Activated CD4-positive, alpha-beta T cell treated with anti-CD3 and anti-CD28 coated beads, Interleukin-2, Interleukin-6, amounts not matched to agents 100 ng/mL and 50 ng/mL, durations not matched to agents 16 hours and 8 hours (primary cell): ENCODE measurements at places on chromosomes 12 and 14.

DNA sequence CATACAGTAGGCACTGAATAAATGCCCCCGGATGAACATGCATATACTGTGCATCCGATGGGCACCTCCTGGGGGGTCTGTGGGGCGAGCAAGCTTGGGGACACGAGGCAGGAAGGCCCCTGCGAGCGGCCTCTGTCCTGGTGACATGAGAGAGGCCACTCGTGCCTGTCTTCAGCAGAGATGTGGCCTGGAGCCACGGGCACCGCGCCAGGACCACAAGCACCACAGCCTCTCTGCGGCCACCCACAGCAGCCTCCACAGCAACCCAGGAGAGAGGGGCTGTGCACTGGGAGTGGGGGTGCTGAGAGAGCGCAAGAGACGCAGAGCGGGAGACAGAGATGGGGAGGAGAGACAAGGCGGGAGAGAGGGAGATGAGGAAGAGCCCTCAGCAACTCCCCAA is 118.5 kb downstream of the RFLNA start:
- DNase-seq, result no peak

GRCh38 chr12:82635263-82635662 is 51.4 kb upstream of the TMTC2 start:
- no peak for DNase-seq

- DNase-seq, result no peak
These were observed 208.2 kb downstream of the DAD1 start for GRCh38 chr14:22380571-22381407.

- no peak for DNase-seq
These were observed 10.1 kb upstream of the RPL10L start for GRCh38 chr14:46661728-46662127.

DNA sequence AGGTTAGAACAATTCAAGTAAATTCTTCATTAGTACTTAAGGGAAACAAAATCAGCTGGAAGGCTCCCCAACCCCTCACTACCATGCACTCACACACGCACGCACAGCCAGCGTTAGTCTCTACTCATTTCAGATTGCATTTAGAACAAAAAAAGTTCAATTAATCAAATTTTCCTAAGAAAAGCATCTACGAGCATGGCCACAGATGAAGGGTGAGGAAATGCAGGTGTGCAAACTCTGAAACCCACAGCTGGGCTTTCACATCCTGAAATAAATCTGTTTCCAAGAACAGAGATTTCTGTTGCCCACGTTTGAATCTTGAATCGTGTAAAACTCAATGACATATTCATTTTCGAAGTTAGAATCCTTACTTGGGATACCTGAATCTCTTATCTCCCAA is 62.6 kb downstream of the SEL1L start:
- peak; percentile 66 for DNase-seq

DNA sequence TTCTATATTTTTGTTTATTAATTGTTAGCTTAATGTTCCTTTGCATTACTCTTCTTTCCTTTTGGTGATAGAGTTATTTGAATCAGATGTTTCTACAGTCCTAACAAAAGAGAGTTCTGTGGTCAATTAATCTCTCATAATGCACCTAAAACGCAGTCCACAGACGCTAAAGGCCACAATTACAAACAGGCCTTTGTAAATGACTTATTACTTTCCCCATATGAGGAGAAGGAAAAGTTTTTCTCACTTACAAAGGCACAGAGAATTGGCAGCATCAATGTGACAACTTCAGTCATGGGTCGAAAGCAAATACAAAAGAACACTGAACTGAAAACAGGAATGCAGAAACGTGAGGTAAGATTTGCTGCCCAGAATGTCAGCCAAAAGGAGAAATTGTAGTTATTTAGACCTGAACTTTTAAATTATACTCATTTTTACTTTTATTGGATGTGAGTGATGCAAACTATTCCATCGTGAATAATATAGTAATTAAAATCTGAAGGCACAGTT is 142.0 kb upstream of the SYT10 start:
- DNase-seq, result no peak

DNA sequence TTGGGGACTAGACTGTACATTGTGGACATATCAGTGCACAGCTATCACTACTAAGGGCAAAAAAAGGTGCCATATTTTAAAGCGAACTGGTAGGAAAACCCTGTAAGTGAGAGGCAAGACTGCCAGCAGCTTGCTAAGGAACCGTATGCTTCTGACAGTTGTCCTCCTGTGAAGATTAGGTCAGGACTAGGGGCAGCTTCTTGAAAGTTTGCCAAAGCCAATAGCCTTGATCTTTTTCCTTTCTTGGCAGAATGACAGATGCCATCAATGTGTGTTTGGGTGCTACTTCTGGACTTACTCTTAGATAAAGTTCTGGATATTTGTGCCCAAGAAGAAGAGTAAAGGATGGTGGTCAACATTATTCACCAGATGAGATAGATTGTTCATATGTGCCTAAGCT is 7.4 kb downstream of the DAAM1 start:
- no peak for DNase-seq

DNA sequence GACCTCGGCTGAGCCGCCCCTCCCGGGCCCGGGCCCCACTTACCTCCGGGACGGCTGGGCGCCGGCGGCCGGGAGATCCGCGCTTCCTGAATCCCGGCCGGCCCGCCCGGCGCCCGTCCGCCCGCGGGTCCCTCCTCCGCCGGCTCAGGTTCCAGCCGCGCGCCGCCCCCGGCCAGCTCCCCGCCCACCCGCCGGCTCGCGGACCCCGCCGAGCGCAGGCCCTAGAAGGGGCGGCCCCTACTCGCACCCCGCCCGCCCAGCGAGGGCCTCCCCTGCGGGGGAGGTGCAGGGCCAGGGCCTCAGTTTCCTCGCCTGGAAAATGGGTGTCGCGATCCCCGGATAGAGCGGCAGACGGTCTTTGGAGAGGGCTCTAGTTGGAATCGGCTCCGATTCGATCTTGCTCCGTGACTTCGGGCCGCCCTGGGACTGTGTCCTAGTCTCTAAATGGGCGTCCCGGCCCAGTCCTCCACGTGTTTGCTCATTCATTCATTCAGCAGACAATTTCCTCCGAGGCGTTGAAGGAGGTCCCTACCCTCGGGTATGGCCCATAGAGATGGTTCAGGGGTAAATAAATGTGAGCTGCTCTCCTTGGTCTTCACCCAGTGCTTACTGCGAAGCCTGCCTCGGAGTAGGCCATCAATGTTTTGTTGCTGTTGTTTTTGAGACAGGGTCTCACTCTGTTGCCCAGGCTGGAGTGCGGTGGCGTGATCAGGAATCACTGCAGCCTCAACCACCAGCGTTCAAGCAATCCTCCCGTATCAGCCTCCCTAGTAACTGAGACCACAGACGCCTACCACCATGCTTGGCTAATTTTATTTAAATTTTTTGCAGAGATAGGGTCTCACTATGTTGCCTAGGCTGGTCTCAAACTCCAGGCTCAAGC is at the start of gene TRPV4:
TSS of gene TRPV4 (minus strand) at position 92 of the 883 bp plus-strand sequence. CDS start 18,602 bp downstream, outside the sequence.
- no peak for DNase-seq

- no peak for DNase-seq
These were observed 49.5 kb upstream of the ZDHHC17 start for GRCh38 chr12:76714415-76714814.

DNA sequence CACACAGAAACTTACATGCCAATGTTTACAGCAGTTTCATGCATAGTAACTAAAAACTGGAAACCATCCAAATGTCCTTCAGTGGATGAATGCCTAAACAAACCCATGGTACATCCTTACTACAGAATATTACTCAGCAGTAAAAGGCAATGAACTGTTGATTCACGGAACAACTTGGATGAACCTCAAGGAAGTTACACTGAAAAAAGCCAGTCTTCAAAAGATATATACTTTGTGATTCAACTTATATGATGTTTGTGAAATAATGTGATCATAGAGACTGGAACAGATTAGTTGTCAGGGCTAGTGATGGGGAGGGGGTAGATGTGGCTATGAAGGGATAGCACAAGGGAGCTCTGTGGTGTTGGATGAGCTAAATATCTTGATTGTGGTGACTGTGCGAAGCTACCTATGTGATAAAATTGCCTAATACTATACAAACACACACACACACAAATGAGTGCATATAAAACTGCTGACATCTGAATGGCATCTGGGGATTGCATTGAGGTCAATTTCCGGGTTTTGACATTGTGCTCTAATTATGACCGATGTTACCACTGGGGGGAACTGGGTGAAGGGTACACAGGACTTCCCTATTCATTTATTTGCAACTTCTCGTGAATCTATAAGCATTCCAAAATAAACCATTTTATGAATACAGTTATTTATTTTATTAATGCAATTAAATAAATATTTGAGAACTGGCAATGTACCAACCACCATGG is 94.3 kb downstream of the RIN3 start:
- no peak for DNase-seq

- no peak for DNase-seq
These were observed 951 bp downstream of the NR1H4 start for GRCh38 chr12:100474617-100475016.

DNA sequence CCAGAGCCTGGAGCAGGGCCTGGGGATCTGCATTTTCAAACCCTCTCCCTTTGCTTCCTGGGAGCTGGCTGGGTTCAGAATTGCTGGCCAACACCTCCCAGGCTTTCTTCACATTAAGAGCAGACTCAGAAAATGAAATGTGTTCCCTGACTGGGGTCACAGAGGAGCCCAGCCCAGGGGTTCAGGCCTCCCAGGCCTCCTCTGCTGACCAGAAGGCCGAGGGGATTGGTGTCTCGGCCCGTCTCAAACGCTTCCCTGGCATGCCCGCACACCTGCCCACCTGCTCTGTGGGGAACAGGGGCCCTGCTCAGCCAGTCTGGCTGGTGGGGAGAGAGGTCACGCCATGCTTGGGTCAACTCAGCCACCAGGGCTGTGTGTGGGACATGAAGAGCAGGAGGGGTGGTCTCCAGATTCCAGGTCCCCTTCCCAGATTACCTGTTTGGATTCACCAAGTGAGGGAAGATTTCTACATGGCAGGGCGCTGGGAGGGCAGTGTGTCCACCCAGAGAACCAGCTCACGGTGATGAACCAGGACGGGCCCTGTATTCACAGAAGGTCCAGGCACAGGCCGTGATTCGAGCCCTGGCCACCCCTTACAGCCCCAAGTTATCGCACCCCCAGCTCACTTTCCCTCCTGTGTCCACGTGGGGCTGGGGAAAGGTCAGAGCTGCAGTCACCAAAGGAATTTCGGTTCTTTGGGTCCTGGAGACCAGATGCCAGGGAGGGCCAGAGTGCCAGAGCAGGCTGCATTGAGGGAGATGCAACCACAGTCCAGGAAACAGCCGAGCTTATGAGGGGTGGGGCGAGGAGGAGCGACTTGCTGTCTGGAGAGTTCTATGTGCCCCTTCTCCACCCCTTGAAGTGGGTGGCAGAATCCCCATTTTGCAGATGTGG is 55.2 kb upstream of the RIN3 start:
- no peak for DNase-seq

DNA sequence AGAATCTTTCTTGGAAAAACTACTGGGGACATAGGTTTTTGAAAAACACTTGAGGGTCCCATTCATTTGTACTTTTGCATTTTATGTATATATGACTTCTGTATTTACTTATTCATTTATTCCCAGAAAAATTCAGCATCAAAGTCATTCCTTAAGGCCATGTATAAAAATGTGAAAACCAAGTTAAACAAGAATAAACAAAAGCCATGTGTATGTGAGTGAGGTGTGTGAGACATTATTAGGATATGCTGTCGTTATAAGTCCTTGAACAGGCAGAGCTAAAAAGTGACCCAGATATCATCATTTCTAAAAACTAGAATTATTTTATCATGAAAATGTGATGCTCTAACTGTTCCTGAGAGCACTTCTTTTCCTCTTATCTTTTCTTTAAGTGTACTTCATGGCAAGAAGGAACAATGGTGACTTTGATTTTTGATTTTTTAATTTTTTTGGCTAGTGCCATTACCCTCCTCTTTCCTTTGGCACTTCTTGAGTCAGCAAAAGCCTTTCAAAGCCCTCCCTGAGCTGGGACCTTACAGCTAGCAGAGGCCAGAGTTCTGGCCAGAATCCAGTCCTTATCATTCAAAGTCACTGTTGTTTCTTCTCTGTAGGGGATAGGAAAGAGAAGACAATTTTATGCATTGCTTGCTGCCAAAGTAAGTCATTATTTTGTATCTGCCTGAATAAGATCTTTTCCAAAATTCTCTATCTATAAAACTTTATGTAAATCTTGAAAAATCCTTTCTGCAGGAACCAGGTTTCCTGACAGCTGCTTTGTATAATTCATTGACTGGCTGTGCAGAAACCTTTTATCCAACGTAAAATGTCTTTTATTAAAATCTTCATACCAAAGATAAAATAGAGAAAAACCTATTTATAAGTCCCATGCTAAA is 419.7 kb upstream of the PRICKLE1 start:
- no peak for DNase-seq

DNA sequence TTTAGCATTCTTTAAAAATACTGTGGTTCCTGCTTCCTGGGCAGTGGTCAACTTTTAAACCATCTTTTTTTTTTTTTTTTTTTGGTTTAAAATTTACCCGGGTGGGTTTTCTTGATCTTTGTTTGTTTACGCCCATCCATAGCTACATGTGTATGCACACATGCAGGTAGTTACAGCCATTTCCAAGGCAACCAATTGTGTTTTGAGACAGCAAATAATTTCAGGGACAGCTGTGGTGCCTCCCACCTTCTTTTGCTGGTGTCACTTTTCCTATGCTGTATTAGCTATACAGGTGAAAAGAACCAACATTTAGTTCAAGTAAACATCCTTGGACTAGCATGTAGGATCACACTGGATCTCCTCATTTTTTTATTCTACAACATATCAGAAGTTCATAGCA is 52.0 kb upstream of the PSMA6 start:
- no peak for DNase-seq

GRCh38 chr14:22926316-22926715 is 2.9 kb downstream of the PRMT5 start:
- no peak for DNase-seq

- DNase-seq, result no peak
These were observed 48.4 kb downstream of the ATL1 start for GRCh38 chr14:50608302-50608851.

- no peak for DNase-seq
These were observed 21.2 kb downstream of the GPHB5 start for GRCh38 chr14:63297372-63298063.

- no peak for DNase-seq
These were observed 59.8 kb upstream of the MED13L start for GRCh38 chr12:116337312-116337711.

DNA sequence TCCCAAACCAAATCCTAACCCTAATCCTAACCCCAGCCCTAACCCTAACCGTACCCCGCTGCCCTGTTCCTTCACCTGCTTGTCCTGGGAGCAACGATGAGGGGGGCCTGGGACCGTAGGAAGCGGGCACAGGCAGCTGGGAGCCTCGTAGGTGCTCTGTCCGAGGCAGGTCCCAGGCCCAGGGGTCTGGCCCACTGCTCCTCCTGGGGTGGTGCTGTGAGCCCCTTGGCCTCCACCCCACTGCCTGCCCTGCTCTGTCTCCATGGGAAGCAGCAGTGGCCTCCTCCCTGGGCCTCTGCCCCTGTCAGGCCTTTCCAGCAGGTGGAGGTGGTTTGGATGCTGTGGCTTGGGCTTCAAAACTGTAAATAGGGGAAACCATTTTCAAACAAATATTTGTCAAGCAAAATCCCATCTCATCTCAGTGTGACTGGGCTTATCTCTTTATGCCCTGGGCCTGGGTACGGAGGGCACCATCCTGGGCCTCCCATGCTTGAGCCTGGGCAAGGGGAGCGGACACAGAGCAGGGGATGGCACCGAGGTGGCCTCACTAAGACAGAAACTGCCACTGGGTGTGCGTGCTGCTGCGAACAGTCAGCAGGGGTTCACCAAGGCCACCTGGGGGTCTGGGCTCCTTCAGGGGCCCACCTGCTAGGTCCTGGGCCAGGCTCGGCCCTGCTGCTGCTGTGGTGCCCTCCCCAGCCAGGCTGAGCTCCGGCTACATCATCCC is 3.7 kb upstream of the BEGAIN start:
- DNase-seq, result no peak
